Urinary bladder (tissue), 4 donors: ENCODE measurements at places on chromosomes 16 and 17. TPM values are rescaled to one million over a fixed set of nuclear protein-coding genes. Genes with fewer than 3 reads are reported as not detected.

DNA sequence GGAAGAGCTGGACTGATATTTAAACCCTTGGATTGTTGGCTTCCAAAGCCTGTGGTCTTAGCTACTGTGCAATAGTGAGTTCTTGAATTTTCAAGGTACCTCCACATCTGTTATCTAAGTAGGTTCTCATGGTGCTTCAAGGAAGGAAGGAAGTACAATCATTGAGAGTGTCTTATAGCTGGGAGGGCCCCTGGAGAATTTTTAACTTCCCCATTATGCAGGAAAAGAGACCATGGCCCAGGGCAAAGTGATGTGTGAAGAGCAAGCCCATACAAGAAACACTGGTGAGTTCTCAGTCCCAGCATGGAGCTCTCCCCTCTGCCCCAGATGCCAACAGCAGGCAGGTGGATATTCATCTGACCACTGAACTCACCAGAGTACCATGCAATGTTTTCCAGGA lies 169.0 kb upstream of the IRX6 start:
- DNase-seq, result no peak

The NPIPA7 gene
- 7.1 TPM for polyA plus RNA-seq

The MPV17L gene
- polyA plus RNA-seq, result 4.4 TPM

DNA sequence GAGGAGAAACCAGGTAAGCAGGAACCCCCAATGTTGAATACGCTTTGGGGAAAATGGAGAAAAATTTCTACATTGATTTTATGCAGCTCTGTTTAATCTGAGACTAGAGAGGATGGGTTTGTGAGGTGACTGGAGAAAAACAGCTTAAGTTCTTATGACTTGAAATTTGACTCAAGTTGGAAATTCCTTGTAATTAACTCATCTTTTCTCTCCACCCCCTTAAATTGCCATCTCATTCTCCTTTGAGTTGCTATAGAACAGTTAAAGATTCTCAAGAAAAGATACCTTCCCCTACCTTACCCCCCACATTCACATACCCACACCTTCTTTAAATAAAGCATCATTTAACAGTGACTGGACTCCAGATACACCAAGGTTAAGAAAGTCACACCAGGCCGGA lies 24.2 kb downstream of the ZNRF1 start:
- DNase-seq, result no peak

DNA sequence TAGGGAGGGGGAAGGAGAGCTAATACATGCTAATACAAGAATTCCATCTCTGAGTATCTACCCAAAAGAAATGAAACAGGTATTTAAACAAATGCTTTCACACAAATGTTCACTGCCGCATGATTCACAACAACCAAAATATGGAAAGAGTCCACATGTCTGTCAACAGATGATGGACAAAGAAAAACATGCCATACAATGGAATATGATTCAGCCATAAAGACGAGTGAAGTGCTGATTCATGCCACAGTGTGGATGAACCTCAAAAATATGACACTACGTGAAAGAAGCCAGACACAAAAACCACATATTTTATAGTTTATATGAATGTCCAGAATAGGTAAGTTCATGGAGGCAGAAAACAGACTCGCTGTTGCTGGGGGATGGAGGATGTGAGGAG lies 321.4 kb downstream of the FOXL1 start:
- no peak for DNase-seq

The PRAC1 gene
- polyA plus RNA-seq, result 18.0 TPM

DNA sequence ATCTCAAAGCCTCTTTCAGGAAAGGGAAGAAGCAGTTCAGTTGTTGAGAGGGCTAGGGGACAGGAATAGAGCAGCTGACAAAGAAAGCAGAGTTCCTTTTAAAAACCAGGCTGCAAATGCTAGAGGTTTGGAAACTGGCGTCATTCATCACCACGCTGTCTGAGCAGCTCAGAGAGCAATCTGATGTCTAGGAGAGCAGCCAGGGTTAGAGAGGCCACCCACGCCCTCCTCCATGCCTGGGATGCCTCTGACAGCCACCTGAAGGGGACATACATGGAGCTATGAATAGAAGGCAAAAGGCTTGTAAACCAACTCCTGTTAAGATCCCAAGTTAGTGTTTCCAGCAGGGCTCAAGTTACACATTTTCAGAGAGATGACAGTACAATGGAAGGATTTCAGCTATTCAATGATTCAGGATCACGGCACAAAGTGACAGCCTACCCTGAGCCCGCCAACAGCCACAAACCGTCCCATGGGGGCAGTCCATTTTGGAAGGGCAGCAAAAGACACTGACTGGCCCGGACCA lies 12.4 kb downstream of the RAB5C start:
- DNase-seq, result no peak

GRCh38 chr16:2752850-2753732 lies 653 bp downstream of the SRRM2 start:
- peak; percentile 28 for DNase-seq

The KRTAP4-1 gene
- not detected for polyA plus RNA-seq
